ENCODE measurements at places on chromosomes 1 and 21.

DNA sequence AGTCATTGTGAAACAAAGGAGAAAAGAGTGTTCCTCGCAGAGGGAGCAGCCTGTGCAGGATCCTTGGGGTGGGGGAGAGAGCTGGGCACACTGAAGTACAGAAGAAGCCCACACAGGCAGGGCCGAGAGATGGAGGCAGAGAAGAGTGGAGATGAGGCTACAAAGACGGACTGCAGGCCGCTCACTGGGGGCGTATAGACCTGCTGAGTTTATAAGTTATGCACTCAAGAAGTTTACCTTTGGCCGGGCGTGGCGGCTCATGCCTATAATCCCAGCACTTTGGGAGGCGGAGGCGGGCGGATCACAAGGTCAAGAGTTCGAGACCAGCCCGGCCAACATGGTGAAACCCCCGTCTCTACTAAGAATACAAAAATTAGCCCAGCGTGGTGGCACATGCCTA is 7.6 kb upstream of the SLAMF9 start:
- DNase-seq, result no peak

GRCh38 chr1:29753244-29753643 is 516.9 kb downstream of the PTPRU start:
- DNase-seq, result no peak

DNA sequence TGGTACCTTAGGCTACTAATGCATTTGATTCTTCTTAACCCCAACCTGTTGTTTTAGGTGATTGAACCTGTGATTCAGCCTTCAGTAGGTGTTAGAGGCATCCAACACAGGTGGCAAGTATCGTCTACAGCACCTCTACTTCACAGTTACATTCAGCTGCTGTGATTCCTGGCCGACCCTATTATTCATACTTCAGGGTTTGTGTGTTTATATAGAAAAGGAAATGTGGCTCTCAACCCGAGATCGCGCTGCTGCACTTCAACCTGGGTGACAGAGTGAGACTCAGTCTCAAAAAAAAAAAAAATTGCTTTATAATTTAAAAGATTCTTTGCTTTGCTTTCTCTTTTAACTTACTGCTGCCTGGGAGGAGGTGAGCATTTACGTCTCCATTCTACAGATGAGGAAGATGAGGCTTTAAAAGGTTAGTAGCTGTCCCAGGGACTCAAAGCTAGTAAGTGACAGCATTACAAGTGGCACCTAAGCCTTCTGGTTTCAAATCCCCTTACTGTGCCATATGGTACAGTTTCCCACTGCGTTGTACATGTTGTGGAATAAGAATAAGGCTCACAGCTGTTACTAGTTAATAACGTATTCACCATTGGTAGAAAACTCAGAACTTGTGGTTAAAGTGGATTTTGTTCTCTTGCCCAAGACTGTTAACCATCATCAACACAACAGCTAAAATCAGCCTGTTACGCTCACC is 9.9 kb upstream of the GPR25 start:
- DNase-seq, result no peak

GRCh38 chr1:156435545-156436140 is 64.9 kb downstream of the MEF2D start:
- DNase-seq, result no peak

- DNase-seq, result no peak
Measured at GRCh38 chr1:29213055-29213454, 17.7 kb downstream of the MECR start.

GRCh38 chr1:1079408-1080121 is 5.5 kb upstream of the RNF223 start:
- DNase-seq, result peak; percentile 41

GRCh38 chr1:178102218-178102617 is 8.3 kb downstream of the RASAL2 start:
- no peak for DNase-seq

DNA sequence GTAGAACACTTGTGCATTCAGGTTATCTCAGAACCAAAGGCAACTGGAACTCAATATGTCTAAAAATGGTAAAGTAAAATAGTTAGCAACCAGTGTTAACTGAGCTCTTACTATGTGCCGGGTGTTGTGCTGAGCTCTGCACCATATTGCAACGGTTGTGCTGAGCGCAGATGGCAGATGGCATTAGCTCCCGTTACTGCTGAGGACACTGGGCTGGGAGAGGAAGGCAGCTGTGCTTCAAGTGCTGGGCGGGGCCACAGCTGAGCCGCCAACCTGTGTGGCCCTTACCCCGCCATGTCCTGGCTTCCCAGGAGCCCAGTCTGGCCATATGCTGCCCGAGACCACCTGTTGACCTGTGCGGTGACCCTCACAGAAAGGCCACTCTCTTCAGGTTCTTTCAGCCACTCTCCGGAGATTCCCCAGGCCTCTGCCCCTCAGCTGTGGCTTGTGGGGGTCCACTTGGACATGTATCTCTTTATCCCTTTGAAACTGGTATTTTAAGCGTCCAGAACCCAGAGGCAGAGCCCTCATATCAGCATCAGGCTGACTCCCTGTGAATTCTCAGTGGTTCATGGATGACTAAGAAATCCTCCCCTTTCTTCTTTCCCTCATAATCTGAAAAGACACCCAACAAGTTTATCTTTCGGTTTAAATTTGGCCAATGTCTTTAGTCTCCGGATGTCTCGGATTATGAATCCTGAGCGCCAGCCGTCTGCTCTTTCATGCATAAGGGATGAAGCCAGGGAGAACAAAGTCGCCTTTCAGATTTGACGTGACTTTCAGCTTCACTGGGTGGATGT is 26.4 kb downstream of the LDLRAP1 start:
- DNase-seq, result no peak

DNA sequence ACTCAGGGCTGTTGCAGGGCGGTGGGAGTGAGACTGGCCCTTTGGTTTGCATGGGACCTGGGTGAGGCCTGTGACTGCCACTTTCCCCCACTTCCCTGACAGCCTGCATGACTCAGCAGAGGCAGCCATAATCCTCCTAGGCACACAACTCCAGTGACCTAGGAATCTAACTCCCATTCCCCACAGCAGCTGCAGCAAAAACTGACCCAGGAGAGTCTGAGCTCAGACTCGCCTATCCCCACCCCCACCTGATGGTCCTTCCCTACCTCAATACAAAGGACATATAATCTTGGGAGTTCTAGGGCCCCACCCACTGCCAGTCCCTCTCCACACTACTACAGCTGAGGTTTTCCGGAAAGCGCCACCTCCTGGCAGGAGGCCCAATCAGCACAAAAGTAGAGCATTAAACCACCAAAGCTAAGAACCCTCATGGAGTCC is 26.7 kb downstream of the NDC1 start:
- no peak for DNase-seq

DNA sequence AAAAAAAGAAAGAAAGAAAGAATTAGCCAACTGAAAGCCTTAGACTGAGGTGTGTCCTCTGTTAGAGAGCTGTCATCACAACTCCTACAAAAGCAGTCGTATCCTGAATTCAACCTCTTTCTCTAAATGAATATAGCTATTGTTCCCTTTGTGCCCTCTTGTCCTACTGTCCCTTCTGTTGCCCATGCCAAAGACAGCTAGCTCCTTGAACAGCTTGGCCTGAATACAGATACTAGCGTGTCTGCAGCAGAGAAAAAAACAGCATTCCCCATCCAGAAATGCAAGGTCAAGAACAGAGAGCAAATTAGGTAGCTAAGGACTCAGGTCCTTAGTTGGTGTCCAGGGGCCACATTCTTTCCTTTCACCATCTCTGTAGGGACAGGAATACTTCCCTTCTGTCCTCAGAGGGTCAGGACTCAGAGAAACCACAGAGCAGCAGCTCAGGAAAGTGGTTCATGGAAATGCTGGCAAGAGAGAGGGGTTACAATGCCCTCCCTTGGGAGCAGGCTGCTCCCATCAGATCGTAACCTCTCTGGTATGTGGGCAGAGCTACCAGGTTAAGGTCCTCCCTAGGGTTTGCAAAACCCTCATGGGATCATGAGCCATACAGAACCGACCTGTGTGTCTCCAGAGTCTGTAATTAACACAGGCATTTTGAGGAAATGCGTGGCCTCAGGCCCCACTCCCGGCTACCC is 1.8 kb upstream of the ZBTB48 start:
- DNase-seq, result no peak

DNA sequence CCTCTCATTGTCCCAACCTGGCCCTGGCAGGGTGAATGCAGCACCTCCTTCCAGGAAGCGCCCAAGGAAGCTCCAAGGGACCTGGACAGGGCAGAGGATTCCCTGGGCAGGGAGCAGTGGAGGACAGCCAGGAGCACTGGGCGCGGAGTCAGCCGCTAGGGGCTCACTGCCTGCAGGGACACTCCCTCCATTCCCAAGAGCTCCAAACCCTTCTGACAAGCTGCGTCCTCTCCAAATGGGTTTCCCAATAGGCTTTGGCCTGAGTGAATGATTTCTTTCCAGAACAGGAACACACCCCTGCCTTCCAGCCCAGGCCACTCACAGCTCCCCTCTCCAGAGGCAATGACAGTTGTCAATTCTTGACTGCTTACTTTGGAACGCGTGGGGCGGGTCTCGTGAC is 128.5 kb upstream of the EDN2 start:
- DNase-seq, result no peak

DNA sequence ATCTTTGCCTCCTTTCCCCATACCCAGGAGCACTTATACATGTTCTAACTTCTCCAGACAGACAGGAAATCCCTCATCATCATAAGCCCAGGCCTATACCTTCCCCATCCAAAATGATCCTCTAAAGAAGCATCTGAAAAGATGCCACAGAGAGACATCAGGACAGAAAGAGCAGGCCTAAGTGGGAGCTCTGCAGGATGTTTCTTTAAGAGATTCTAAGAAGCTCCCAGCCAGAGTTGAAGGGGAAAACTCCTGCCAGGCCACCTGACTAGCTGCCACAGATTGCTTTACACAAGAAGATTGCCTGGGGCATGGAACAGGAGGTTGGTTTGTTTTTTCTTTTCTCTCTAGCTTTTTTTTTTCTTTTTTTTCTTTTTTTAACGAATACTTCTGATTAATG is 275.8 kb downstream of the VAV3 start:
- DNase-seq, result no peak

DNA sequence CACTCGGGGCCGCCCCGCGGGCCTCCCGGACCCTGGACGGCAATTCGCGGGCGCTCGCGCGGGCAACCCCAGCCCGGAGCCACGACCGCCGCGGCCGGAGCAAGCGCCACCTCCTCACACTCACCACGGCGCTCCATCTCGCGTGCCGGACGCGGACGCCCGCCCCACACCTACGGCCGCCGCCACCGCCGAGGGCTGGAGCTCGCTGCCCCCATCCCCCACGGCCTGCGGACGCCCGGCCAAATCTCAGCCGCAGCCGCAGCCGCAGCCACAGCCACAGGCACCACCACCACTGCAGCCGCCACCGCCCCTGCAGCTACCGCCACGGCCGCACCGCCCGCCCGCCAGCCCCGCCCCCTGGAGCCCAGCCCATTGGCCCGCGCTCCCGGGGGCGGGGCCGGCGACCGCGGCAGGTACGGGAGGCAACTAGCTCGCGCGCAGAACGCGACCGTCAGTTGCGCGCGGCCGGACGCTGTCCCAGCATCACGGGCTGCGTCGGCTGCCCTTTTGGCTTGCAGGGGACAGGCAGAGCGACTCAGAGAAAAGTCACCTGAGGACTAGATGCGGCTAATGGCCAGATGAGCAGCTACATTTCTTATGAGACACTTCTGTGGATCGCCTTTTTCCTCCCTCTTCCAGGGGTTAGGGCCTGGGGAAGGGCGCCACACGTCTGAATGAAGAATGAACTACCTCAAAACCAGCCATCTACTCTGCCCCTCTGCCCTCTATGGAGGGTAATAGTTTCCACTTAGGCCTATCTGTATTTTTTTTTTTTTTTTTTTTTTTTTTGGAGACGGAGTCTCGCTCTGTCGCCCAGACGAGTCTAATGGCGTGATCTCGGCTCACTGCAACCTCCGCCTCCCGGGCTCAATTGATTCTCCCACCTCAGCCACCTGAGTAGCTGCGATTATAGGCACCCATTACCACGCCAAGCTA is at the start of gene ARHGAP29:
TSS of gene ARHGAP29 (minus strand) at position 294 of the 936 bp plus-strand sequence. CDS start 5,973 bp downstream, outside the sequence.
- DNase-seq, result peak; percentile 33

DNA sequence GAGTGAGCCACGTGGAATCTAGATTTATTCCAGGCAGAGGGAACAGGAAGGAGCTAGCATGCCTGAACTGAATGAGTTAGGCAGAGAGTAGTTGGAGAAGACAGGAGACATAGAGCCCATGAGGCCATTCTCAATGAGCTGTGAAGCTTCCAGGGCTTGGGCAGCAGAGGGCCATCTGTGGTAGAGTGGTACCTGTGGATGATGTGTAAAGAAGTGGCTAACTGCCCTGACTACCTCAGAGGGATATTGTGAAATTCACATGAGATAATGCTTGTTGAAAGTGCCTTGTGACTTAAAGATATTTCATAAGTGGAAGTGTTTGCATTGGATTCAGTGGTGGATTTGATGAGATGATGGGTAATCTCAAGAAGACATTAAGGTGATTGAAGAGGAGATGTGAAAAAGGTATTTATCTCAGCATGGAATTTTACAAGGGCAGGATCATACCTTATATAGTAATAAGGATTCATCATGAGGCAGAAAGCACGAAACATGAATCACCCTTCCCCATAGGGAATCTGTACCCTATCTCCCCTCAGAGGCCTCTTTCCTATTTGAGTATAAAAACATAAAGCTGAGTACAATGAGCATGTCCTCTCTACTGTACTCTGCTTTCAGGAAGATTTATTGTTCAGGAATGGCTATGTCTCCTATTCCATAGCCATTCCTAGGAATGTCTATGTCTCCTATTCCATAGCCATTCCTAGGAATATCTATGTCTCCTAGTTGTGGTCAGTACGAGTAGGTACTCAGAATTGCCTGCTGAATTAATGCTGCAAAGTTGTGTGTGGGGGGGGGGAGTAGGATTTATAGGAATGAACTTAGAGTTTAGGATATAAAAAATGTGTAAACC is 146.8 kb downstream of the PAPPA2 start:
- DNase-seq, result no peak

DNA sequence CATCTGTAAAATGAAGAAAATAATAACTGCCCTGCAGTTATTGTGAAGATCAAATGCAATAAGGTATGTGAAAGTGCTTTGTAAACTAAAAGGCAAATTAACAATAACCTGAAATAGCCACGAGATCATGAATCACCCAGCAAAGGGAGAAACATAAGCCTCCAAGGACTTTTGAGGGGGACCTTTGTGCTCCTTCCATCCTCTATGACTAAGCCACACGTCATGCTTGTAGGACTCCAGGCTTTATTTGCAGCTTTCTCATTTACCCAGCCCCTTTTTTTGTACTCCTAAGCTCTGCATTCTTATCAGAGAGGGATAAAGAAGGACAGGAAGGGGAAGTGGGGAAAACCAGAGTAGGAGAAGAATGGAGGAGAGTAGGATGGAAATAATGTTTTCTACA is 115.1 kb downstream of the PROX1 start:
- DNase-seq, result peak; percentile 17

DNA sequence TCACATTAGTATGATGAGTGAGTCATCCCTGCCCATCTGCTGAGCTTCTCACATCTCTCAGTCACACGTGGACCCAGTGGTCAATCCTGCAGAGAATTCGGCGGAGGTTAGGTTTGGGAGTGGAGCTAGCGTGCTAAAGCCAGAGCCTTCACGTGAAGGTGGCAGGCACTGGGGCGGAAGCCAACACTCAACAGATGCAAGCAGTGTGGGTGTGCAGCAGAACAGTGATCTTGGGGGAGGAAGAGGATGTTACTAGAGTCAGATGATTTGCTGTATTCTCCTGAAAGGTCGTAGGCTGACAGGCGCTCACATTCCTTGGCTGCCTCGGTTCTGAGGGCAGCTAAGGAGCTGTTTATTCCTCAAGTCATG is 6.7 kb downstream of the C1orf115 start:
- no peak for DNase-seq

All from fibroblast of skin of left quadriceps (primary cell).